ENCODE measurements at places on chromosomes 3 and 15. TPM values are rescaled to one million over a fixed set of nuclear protein-coding genes. Genes with fewer than 3 reads are reported as not detected.

The CXCR6 gene
- 0.63 TPM for total RNA-seq

The GBE1 gene
- total RNA-seq, result 35.5 TPM

DNA sequence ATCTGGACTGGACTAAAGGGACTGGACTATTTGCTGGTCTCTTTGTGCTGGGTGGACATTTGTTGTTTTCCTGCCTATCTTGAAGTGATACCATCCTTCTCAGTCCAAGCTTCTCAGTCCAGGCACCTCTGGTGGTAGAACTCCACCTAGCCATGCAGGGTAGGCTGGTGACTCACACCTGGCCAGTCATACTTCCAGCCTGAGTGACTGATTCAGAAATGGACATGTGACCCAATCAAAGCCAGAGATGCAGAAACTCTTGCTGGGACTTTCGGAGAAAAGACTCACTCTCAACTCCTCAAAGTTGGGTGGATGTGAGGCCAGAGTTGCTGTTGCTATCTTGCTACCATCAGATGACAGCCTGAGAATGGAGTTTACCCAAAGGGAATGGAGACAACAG lies 5.6 kb upstream of the ASB14 start:
- no peak for DNase-seq

- no peak for DNase-seq
These were observed 750.6 kb downstream of the AGBL1 start for GRCh38 chr15:86830304-86830703.

DNA sequence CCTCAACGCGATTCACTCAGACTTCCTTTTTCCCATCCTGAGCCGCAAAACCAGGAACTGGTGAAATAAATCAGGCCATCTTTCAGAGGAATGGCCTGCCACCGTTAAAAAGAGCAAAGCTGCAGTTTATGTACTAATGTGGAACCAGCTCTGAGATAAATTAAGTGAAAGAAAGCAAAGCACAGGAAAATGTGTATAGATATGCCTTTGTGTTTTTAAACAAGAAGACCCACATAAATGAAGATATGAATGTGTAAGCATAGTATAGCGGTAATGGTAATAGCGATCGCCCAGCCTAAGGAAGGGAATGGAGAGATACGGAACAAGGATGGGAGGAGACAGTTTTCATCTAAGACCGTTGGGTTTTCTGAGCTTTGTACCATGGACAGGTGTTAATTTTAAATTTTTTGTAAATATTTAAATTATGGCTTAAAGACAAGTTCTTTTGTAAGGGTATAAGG lies 30.8 kb upstream of the RPN1 start:
- DNase-seq, result peak; percentile 18

DNA sequence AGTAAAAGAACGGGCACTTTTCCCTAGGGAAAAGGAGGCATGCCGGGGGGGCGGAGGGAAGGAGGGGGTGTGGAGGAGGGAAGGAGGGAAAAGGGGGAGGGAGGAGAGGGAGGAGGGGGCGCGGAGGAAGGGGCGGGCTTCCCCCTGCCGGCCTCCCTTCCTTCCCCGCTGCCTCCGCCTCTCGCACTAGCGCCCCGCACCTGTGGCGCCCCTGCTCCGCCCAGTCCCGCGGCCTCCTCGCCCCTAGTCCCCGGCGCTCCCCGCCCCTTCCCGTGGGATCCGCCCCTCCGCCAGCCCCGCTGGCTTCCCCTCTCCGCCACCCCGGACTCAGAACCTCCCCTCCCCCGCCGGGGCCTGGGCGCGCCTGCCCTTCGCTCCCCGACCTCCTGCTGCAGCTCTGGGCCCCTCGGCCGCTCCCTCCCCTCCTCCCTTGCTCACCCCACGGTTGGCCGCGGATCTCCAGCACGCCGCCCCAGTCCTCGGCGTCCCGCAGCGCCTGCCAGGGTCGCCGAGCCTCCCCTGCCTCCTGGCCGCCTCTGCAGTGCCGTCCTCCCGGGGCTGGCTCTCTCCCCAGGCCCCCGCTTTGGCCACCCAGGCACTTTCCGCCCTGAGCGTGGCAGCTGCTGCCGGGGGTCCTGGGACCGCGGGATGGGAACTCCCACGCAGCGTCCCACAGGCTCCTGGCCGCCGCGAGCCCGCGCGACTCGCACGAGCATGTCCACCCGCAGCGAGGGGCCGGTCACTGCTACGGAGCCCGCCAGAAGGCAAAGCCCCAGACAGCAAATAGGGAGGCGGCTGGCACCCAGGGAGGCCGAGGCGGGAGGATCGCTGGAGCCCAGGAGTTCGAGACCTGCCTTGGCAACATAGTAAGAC lies 147.4 kb downstream of the TJP1 start:
- peak; percentile 8 for DNase-seq

- DNase-seq, result no peak
These were observed 627 bp downstream of the NT5DC2 start for GRCh38 chr3:52532838-52533622.
